Activated T-cell treated with anti-CD3 and anti-CD28 coated beads, Interleukin-2, amount 50 U/mL, for 4 hours (primary cell): ENCODE measurements at places on chromosomes 6 and 20.

GRCh38 chr6:3643921-3644738 lies 107.4 kb downstream of the PXDC1 start:
- no peak for DNase-seq

- peak; percentile 22 for DNase-seq
These were observed 15.9 kb downstream of the TMEM200A start for GRCh38 chr6:130381459-130382380.

- DNase-seq, result no peak
These were observed 412.8 kb downstream of the CD83 start for GRCh38 chr6:14530385-14530784.

GRCh38 chr20:32988008-32988407 lies 16.2 kb downstream of the SUN5 start:
- DNase-seq, result no peak

GRCh38 chr20:31560746-31561598 lies 44.1 kb upstream of the ID1 start:
- DNase-seq, result no peak

DNA sequence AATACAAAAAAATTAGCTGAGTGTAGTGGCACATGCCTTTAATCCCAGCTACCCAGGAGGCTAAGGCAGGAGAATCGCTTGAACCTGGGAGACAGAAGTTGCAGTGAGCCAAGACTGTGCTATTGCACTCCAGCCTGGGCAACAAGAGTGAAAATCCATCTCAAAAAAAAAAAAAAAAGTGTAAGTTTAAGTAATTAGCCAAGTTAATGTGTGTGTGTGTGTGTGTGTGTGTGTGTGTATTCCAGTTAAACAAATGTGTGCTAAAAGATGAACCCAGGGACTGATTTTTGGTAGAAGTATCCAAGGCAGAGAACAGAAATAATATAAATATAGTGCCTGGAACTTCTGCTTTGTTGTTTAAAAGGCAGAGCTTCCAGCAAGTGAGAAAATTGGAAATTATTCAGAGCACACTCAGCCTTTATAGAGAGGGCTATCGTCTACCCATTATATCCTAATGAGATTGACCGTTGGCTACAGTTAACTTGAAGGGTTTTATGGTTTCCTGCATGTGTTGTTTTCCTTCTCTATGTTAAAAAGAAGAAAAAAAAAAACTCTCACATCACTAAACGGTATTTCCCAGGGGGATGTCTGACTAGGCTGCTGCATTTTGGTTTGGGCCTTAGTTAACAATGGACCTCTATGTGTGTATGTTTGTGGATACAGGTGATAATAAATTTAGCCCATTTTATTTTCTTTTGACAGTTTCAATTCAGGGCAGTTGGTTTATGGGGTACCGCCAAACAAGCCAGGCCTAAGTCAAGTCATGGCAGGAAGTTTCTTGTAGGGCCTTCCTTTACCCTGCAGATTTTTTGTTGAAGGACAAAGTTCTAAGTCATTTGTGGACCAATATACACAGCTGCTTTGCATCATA lies 9.8 kb downstream of the SOX4 start:
- no peak for DNase-seq

DNA sequence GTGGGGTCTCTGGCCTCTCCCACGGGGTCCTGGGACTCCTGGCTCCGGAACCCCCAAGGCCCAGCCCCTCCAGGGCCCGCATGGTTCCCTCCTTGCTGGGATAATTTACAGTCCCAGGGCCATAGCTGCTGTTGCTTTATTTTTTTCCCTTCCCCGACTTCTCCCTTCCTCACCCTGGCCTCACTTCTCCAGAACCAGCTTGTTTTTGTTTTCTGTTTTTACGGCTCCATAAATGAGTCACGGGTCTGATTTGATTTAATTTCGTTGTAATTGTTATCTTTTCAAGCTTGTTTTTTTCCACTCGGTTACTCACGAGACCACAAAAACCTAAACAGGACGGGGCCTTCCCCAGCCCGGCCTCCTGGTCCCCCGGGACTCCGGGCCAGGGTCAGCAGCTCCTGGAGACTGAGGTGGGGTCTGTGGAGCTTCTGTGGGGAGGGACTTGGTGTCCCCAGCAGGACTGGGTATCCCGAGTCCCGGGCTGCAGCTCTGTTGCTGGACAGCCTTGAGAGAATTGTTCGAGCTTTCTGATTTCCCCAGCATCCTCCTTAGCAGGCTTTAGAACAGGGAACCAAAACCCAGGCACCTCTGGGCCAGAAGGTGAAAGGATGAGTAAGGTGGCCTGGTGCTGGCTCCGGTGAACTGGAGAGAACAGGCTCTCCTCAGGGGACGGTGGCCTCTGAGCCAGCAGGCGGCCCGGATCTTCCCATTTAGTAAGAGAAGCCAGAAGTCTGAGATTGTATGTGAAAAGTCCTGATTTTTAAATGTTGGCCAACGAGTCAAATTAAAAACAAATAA lies 94.9 kb downstream of the CEBPB start:
- no peak for DNase-seq

DNA sequence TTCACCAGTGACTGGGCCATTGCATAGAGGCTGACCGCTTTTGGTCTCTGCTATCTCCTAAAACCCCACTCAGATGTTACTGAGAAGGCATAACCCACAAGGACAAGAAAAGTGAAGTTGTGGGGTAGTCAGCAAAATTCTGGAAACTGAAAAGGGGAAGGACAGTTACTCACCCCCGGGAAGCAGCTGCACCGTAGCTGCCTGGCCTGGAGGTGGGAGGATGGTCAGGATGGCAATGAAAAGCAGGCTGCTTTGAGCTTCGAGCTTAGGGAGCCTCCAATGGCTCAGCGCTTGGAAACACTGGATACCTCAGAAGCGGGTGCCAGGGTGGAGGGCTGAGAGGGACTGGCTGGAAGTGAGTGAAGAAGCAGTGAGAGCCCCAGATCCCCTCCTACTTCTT lies 56.0 kb downstream of the KCNK5 start:
- no peak for DNase-seq

DNA sequence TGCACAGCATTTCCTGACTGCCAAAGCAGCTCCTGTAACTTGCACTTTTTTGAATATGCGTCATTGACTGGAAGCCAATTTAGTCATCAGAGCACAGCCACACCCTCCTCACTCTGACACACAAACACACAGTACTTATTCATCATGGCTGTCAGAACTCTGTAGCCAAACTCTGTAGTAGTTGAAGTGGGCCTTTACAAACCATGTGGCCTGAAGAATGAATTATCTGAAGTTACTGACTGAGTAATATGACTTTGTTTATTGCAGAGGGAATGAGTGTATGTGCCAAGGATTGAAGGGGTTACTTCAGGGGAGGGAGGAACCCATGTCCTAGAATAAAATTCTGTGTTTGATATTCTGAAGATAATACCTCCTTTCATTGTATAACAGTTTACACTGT lies 102.7 kb downstream of the FIG4 start:
- DNase-seq, result no peak

- DNase-seq, result no peak
These were observed 29.6 kb downstream of the PAK5 start for GRCh38 chr20:9809271-9809670.

DNA sequence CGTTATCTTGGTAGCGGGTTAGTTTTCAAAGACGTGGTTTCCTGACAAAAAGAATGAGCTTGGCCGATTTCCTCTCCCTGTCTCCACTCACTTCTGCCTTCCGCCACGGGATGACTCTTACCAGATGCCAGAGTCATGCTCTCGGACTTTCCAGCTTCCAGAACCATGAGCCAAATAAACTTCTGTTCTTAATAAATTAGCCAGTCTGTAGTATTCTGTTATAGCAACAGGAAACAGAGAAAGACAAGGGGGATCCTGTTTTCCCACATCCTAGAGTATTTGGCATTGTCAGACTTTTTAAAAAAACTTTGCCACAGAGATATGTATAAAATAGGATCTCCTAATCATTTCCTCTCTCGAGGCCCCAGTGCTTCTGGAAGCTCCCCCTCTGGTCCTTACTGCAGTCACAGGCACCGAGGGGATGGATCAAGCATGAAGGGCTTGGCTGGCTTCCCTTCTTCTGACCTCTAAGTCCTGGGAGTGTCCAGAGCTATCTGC lies 84.9 kb upstream of the NAA20 start:
- DNase-seq, result no peak

DNA sequence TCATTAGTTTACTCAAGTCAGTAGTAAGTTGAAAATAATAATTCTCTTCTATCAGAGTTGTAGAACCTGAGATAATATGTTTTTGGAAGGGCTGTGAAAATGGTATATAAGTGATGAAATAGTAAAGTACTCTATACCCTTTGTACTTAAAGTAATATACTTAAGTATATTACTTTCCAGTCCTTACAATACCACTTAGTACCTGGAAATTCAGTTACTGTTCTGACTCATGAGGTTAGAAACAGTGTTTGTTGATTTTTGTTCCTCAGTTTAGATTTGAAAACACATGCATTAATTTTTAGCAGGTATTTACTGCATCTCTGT lies 10.1 kb downstream of the TULP4 start:
- no peak for DNase-seq

DNA sequence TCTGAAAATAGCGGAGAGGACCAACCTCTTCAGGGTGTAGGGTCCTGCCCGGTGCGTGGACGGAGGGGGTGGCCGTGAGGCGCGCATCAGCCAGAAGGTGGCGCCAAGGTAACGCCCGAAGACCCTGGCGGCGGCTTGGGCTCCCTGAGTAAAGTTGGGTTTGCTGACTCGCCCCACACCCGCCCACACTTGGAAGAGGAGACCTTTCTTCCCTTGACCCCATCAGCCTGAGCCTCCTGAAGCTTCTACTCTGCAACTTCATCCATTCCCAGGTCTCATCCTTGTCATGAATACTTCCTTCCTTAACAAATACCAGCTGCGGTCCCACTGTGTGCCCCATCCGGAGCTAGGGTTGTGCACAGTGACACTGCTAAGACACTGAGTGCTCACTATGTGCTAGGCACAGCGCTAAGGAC lies 14.6 kb downstream of the CD40 start:
- peak; percentile 53 for DNase-seq

GRCh38 chr6:114267897-114268296 lies 74.9 kb downstream of the HS3ST5 start:
- no peak for DNase-seq

GRCh38 chr20:18533978-18534644 lies 26.4 kb downstream of the SEC23B start:
- no peak for DNase-seq

- no peak for DNase-seq
These were observed 8.1 kb downstream of the SYNJ2 start for GRCh38 chr6:157989541-157990289.

GRCh38 chr6:36227379-36228228 lies 31.1 kb downstream of the BRPF3 start:
- DNase-seq, result no peak

GRCh38 chr6:131015630-131016263 lies 47.3 kb downstream of the EPB41L2 start:
- no peak for DNase-seq

DNA sequence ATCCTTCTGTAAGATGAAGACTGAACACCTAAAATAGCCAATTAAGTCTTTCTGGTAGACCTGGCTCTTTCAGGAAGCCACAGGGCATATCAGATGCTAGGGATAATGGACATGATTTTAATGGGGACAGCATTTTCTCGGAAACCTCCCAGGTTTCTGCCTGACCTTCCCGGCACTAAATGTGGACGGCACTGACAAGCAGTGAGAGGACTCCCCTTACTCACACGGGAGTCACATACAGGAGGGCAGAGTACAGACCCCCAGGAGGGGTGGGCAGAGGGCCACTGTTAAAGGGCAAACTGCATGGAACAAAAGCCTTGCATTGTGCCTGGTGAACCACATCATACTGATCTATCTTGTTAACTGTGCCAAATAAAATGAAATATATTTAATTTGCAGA lies 19.9 kb downstream of the PSMG4 start:
- no peak for DNase-seq

DNA sequence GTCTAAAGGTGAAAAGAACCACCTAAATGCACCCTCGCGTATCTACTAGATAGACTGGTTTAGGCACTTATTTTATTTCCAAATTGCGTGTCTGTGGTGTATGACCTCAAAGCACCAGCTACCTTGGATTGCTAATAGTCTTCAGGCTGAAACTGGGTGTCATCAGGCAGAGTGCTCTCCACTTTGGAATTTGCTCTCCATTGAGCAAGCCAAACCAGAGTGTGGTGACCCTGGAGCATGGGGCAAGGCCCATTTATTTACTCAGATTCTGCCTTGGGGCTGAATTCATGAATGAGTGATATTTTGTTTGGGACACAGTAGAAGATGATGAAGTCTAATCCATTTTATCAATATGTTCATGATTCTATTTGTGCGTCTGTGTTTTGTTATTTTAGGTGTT lies 812.8 kb upstream of the SLC35B3 start:
- no peak for DNase-seq

DNA sequence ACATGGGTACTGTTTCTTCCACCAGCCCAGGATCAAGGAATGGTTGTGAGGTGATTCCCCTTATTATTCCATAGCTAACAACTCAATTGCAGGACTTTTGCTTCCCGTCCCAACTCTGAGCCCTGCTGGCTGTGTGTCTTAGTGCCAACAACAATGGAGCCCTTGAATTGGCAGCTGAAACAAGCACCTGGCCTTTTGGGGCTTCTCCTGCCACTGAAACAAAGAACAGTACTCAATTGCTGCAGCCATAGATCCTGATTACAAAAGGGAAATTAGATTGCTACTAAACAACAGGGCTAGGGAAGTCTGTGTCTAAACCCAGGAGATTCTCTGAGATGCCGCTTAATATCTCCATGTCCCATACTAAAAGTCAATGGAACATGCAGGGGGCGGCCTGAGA lies 61.3 kb upstream of the CARMIL1 start:
- DNase-seq, result no peak

GRCh38 chr6:71737953-71738352 lies 148.4 kb upstream of the RIMS1 start:
- DNase-seq, result no peak

DNA sequence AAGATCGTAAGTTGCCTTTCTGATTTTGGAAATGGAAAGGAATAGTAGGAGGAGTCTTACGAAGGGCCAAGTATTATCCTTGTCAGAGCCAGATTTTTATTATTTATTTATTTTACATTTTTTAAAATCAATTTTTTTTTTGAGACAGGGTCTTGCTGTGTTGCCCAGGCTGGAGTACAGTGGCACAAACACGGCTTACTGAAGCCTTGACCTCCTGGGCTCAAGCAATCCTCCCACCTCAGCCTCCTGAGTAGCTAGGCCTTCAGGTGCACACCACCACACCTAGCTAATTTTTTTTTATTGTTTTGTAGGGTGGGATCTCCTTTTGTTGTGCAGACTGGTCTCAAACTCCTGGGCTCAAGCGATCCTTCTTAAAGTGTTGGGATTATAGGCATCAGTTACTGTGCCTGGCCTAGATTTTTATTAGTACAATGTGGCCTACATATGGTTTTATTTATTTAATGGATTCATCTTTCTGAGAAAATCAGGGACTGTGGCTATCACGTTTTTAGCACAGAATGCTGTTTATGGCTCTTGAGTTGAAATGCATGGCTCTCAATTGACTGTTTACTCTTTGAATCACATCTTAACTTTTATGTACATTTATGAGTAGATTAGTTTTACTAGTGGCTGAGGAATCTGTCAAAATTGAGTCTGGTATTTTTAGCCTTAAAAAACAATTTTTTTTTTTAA lies 16.7 kb downstream of the CDC5L start:
- DNase-seq, result no peak
